ENCODE measurements at places on chromosomes 11 and 22.

- DNase-seq = no peak
These were observed 1.4 kb upstream of the MOB2 start for GRCh38 chr11:1487851-1488574.

- no peak for DNase-seq
These were observed 7.8 kb downstream of the TBC1D10A start for GRCh38 chr22:30318799-30319419.

GRCh38 chr22:30873661-30874060, 94.9 kb downstream of the MORC2 start:
- no peak for DNase-seq

DNA sequence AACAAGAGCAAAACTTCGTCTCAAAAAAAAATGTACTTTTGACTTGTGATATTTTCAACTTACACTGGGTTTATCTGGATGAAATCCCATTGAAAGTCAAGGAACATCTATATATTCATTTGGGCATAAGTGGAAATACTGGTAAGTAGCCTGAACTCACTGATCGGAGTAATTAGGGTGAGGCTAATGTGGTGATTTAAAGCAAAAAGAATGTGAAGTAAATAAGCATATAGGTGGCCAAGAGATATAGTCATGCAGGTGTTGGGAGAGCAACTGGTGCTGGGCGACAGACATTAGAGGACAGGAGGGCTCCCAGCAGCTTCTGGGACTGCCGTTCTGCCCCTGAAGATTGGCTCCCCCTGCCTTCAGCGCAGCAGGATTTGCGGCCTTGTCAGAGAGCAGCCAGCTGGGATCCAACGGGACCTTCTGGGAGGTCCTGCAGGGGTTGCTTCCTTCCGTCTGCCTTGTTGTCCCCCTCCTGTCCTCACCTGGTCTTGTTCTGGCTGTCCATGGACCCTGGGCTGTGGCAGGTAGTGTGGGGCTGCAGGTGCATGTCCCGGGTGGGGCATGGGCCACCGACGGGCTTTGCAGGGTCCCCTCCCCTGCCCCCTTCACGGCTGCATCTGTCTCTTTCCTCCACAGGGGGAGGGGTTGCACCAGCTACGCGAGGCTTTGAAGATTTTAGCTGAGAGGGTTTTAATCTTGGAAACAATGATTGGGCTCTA, 14.1 kb downstream of the RHBDD3 start:
- no peak for DNase-seq

DNA sequence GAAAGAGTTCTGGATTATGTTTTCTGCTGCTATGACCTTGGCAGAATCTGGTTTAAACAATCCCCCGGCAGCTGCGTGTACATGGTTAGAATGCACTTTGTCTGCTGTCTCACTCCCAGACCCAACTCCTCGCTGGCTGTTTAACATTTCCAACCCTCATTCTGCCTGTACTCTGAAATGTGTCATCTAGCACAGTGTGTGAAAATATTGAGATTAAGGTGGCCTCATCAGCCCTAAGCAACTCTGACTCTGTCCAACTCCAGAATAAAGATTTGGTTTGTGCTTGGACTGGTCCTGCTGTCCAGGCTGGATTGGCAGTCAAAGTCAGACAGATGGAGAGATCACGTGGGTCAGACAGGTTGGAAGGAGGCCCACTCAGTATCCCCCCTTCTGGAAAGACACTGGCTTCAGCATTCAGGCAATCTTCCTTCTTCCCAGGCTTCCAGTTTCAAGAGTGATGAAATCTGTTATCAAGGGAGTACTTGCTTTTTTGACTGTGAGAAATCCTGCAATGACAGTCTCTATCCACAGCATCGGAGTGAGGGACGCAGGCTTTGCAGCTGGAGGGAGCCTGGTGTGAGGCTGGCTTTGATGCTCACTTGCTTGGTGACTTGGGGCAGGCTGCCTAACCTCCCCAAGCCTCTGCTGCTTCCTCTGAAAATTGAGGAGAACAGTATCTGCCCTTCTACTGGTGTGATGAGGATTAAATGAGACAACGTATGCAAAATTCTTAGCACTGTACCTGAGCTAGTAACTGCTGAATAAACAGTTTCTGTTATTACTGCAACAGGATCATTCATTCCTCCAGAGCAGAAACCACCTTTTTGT, 29.8 kb downstream of the ABTB2 start:
- no peak for DNase-seq

DNA sequence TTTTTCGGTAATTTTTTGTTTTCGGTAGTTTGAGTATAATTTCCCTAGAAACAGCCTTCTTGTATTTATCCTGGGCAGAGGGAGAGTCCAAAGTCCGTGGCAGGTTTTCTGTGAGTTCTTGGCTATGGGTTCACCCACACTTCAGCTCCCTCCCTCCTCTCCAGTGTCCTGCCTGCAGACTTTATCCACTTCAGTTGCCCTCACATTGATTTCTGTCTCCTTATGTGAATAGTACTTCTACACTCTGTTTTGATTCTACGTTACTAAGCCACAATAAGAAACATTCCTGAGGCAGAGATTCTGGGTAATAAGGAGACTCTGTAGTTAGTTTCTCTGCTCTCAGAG, 868.6 kb downstream of the METTL15 start:
- no peak for DNase-seq

DNA sequence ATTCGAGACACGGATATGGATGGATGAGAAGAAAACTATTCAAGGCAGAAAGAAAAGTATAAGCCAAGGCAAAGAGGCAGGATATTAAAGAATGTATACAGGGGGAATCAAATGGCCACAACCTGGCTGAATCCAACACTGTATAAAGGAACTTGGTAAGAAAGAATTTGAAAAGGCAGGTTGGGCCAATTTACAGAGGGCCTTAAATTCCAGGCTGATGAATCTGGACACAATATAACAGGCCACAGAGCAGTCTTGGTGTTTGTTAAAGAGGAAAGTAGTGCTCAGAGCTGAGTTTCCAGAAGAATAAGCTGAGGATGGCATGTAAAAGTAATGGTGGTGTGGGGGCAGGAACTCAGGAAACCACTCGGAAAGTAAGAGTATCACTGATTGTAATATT, 72.3 kb upstream of the POU2AF2 start:
- DNase-seq = no peak

- DNase-seq = no peak
These were observed 16.7 kb downstream of the PDE2A start for GRCh38 chr11:72657411-72658100.

DNA sequence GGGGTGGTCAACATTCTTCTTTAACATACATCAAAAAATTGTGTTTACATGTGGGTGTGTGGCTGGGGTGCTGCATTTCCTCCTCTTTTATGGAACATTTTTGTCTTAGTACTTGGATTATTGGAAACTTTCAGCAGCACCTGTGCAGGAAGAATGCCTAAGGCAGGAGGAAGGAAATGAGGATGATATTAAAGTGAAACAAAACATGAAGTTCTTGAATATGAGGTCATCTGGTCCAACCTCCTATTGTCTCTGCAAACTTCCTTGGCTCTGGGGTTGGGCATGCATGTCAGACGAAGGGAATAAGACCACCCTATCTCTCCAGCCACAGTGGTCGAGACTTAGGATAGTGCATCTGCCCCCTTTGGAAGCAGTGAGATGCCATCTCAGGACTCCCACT, 20.6 kb upstream of the OR9Q1 start:
- no peak for DNase-seq

- DNase-seq = no peak
These were observed 42.2 kb upstream of the PRSS23 start for GRCh38 chr11:86758171-86758570.

GRCh38 chr22:17725500-17725796, 48.8 kb downstream of the BID start:
- no peak for DNase-seq

GRCh38 chr11:99893811-99894210, 793.3 kb upstream of the ARHGAP42 start:
- DNase-seq = no peak

- no peak for DNase-seq
These were observed 15.4 kb upstream of the DDX6 start for GRCh38 chr11:118806400-118806799.

DNA sequence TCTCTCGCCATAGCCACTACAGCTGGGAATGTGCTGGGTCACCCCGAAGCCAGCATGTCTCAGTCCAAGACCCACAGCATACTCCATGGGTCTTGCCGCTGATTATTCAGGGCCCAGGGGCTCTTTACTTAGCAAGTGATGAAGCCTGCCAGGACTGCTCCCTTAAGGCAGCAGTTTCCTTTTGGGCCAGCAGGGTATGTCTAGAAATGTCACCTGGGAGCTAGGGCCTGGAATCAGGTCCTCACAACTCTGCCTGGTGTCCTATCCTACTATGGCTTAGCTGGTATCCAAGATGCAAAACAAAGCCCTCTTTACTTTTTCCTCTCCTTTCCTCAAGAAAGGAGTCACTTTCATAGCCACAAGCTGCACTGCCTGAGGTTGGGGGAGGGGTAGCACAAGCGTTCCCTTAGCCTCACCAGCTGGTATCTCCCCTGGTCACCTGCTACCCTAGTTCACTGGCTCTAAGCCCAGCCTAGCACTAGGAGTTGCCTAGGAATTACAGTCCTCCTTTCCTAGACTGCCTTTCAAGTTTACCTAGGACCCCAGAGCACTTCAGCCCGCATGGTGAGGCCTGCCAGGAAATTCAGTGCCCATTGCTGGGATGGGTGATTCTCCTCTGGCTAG, 22.6 kb upstream of the NCR3LG1 start:
- no peak for DNase-seq

GRCh38 chr11:37306563-37306962, 708.5 kb upstream of the RAG2 start:
- no peak for DNase-seq

- no peak for DNase-seq
These were observed 14.3 kb downstream of the DGCR8 start for GRCh38 chr22:20094197-20094807.

- no peak for DNase-seq
These were observed 84.6 kb upstream of the ANO3 start for GRCh38 chr11:26247340-26247739.

DNA sequence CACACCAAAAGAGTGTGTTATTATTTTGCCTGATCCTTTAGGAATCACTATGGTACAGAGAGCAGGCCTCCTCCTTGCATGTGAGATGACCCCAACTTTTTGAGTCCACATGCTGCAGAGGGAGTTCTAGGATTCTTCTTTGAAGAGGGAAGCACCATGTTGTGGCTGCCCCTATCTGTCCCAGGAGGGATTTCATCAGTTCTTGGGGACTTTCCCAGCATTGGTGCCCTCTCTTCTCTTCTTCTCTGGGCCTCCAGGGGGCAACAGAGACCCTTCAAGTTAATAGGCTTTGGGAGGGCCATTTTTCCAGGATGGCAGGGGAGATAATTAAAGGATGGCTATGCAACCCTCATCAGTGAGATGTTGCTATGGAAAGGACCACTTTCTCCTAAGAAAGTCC, 3.6 kb downstream of the MMP1 start:
- DNase-seq = peak; percentile 58

- no peak for DNase-seq
These were observed 382 bp downstream of the C11orf54 start for GRCh38 chr11:93741882-93742226.

DNA sequence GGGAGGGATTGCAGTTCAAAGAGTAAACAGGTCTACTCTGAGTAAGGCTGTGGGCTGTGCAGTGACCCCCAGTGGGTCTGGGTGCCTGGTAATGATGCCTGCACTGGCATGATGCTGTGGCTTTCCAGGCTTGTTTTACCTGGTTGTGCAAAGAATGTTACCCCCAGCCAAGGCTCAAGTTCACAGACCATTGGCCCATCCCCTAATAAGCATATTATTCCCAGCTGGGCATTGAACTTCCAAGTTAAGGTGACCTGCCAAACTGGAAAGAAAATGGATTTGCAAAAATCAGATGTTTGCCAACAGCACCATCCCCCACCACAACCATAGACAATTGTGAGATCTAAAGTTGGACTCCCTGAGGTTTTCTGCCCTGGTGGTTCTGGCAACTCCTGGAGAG, 7.9 kb upstream of the EHF start:
- no peak for DNase-seq

GRCh38 chr11:76663912-76664440, 6.6 kb downstream of the LRRC32 start:
- DNase-seq = no peak

DNA sequence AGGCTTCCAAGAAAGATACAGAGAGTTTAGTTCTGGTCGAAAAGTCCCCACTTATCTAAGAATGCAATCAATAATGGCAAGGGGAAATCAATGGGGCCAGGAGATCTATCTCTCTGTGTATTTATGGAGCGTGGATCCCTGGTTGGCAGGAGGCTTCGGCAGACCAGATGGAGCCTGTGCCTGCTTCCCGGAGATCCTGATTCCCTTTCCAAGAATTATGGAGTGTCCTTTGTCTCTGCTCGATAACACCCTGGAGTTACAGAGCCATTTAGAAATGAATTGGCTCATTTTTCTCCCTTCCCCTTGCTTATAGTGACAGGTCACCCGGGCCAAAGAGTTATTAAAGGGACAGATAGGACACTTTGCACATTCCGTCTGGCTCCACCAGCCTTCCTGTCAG, 92.4 kb downstream of the ISX start:
- no peak for DNase-seq

DNA sequence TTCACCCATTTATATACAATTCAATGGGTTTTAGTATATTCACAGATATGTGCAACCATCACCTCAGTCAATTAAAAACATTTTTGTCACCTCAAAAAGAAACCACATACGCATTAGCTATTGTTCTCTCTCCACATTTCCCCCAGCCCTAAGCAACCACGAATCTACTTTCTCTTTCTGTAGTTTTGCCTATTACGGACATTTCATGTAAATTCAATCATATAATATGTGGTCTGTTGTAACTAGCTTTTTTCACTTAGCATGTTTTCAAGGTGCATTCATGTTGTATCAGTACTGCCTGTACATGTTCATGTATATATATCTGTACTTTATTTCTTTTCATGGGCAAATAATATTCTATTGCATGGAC, 104.7 kb upstream of the RRM1 start:
- DNase-seq = no peak

GRCh38 chr11:69366591-69366990, 72.6 kb downstream of the MYEOV start:
- no peak for DNase-seq

- peak; percentile 55 for DNase-seq
These were observed 113.6 kb downstream of the MICAL3 start for GRCh38 chr22:17910561-17911311.

- no peak for DNase-seq
These were observed 41.8 kb upstream of the AMPD3 start for GRCh38 chr11:10413268-10413667.

DNA sequence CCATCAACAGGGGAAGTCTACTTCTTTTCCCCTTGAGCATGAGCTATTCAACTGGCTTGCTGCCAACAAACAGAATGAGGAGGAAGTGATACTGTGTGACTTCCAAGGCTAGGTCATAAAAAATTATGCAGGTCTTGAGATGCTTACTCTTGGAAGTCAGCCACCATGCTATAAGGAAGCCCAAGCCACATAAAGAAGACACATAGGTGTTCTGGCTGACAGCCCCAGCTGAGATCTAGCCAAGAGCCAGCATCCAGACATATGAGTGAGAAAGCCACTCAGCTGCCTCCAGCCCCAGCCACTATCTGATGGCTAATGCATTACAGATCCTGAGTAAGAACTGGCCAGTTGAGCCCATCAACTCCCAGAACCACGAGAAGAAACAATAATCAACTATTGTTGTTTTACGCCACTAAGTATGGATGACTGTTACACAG, 31.0 kb upstream of the PPP2R1B start:
- DNase-seq = no peak

GRCh38 chr22:17098379-17098819, 13.6 kb downstream of the IL17RA start:
- DNase-seq = no peak
